ENCODE measurements at places on chromosomes 5 and 9.

DNA sequence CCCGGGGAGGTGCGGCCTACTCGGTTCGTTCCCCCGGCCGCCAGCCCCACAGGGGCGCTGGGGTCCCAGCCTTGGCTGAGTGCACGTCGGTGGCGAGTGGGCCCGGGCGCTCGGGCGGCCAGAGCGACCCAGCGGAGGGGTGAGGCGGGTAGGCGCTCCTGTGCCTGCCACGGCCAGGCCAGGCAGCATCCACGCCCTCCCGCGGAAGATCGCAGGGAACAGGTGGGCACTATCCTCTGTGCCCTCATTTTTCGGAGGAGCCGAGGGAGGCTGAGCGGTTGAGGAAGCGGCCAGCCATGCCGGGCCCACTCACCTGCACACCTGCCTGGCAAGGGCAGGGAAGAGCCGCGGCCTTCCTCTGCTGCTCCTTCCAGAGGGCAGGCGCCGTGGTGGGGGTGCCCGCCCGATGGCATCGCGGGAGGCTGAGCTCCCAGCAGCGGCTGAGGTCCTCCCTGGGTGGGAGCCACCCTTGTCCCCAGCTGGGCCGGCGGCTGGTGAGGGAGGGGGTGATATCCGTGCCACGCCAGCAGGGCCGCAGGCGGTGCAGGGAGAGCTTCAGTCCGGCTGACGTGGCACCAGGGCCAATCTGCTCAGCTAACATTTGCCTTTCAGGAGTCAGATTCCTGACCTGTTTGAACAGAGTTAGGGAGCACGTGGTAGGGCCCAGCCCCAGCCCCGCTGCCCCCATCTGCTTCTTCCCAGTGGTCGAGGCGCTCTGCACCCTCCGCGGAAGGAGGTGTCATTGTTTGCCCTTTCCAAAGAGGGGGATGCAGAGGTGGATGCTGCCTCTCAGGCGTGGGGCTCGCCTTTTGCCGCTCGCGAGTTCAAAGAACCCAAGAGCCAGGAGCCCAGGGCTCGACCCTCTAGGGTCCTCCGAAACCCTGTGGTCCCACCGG is 1.6 kb upstream of the SEC16A start:
- no peak for DNase-seq

DNA sequence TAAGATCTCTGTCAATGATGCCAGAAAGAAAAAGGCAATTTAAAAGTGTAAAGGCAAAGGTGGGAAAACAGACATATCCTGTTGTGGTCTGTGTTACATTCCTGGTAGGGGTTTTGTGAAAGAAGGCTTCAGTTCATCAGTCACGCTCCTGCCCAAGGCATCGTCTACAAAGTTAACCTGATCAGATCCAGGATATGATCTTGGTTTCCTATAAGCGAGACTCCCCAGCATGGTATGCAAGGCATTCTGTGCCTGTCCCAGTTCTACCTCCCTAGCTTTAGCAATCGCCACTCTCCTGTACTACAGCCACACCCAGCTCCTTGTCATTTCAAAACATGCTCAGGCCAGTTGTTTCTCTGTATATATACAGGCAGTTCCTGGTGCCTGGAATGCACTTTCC is 58.0 kb upstream of the PTPN3 start:
- no peak for DNase-seq

DNA sequence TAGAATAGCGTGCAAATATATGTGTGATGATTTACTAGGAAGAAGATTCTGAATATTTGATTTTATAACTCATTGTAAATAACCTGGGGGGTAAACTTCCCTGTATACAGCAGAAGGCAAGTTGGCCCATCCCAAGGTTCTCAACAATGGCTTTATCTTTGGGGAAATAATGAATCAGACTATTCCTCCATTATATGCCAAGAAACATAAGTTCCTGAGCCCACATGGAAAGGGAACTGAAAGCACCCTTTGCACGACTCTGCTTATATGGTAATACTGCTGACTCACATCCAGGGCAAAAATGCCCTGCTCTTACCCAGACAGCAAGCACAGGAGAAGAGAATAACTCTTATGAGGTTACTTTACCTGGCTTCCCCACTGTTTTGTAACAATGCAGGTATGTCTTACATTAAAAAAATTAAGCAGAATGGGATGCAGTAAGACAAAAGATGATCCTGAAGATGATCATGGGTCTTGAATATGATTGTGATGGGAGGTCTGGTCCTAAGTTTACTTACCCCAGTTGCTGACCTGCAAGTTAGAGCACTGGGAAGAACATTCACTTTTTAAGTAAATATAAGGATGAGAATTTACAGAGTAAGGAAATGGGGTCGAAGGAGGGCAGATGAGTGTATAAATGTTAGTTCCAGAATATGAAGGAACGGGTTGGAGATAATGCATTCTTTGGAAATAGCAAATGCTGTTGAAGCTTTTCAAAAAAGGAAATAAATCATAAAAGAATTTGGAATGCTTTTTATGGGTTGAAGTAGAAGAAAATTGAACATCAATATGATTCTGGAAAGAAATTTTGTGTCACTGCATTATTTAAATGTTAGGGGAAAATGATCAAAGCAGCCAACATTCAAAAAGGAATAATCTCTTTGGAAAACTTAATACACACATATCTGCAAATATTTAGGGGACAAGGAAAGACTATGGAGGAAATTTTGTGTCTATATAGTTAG is 428.4 kb upstream of the MPDZ start:
- no peak for DNase-seq

GRCh38 chr9:33795819-33796218 is 458 bp downstream of the PRSS3 start:
- no peak for DNase-seq

DNA sequence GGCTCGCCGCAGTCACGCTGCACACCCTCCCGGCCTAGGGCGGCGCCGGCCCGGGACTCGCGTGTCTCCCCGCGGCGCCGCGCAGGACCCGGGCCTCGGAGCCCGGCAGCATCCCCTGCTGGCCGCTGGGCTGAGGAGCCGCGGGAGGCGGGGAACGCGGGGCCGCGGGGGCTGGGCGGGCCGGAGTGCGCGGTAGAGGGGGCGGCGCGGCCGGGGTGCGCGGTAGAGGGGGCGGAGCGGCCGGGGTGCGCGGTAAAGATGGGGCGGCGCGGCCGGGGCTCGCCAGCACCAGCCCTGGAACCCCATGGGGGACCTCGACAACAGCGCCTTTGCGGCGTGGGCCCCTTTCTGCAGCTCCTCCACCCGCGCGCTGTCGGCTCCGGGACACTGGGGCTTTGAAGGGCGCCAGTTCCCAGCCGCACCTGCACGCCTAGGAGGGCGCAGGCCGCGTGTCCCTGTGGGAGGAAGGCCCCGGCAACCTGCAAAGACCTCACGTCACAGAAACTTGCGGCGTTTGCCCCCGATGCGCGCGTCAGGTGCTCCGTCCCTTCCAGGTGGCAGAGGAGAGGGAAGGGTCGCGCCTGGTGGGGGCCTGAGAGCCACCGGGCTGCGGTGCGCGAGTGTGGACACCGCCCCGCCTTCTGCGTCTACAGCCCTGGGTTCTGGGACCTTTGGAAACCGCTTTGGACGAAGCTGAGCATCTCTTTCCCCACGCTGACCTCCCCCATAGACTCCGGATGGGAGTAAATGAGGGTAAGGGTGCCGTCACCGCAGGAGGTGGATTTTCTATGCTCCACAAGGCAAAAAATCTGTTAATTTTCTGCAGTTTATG is 49.6 kb downstream of the NSUN2 start:
- peak; percentile 7 for DNase-seq

GRCh38 chr5:157689942-157690689 is 18.8 kb downstream of the C5orf52 start:
- no peak for DNase-seq

GRCh38 chr9:126154869-126155268 is 171.8 kb upstream of the MVB12B start:
- DNase-seq: no peak

- no peak for DNase-seq
These were observed 144.7 kb upstream of the TBC1D2 start for GRCh38 chr9:98399950-98400683.

- DNase-seq: no peak
These were observed 55.3 kb downstream of the TRPC7 start for GRCh38 chr5:136309932-136310598.

DNA sequence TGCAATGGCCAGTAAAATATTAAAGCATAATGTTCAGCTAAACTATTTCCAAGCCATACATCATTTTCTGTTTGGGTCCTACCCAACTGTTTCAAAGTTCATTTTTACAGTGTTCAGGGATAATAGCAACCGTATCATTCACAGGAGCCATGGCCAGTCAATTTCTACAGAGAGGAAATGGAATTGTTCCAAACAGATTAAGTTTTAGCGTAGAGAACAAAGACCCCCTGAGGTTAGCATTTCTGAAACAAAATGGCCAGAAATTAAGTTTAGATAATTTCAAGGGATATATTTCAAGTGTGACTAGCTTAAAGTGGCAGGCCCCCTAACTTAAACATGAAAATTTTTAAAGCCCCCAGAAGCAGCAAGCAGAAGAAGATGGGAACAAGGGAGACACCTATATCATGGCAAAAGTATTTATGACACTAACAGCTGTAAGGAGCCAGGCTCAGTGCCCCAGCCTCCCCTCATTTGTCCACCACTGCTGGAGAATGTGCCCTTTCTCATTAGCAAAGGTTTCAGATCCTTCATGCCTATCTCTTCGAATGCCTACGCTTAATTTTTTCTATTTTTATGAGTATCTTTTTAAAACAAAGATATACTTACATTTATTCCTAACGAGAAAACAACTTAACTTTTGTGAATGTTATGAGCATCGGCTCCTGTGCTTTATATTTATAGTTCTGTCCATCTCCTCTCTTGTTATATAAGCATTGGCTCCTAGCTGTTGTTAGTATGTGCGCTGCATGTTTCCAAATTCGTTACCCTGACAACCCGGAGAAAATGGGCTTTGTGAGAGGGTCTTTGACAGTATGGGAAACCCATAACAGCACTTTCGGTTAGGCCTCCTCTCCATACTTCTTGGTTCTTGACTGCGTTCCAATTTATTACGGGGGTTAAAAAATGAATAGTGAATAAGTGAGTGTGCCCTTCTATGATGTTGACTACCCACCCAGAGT is 116.3 kb downstream of the MED27 start:
- DNase-seq: no peak

DNA sequence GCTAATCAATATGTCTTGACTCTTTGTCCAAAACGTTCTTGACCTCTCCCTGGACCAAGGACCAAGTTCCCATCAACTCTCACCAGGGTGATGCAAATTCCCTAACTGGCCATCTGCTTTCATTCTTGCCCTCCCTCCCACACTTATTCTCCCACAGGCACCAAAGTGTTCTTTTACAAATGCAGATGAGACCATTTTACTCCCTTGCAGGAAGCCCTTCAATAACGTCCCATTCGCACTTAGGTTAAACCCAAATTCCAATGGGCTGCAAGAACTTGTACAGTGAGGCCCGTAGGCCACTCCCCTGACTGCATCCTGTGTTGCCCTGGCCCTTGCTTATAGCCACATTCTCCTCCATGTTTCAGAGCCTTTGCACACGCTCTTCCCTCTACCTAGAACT is 7.3 kb downstream of the ARAP3 start:
- DNase-seq: no peak

DNA sequence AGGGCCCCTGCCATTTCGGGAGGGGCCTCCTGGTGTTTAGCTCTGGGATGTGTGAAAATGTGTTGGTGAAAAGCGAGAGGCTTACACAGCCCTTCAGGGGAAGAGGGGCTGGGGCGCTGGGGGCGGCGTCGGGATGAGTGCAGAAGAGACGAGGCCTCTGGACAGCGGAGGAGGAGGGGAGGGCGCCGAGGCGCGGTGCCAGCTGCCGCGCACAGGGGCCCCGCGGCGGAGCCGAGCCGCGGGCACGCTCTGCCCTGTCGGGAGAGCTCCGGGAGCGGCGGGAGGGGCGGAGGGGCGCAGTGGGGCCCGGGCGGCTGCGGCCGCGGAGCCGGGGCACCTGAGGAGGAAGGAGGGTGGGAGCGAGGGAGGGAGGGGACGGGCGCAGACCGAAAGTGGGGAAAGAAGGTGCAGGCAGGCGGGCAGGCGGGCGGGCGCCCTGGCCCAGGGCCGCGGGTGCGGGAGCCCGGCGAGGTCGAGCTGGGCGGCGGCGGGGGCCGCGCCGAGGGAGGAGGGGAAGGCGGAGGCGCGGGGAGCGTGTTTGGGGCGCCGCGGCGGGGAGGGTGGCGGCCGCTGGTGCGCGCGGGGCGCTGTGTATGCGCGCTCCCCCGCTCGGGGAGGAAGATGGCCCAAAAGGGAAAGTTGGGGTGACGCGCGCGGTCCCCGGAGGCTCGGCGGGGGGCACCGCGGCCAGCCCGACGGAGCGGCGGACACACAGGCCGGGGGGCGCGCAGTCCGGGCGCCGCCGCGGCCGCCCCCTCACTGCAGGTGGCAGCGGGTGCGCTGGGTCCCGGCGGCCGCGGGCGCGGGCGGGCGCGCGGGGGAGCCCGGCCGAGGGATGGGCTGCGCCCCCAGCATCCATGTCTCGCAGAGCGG is at the start of gene PDE8B:
PDE8B (plus strand) TSS at position 590 of the 873 bp plus-strand sequence; CDS start at position 836, 246 bp downstream.
- no peak for DNase-seq

DNA sequence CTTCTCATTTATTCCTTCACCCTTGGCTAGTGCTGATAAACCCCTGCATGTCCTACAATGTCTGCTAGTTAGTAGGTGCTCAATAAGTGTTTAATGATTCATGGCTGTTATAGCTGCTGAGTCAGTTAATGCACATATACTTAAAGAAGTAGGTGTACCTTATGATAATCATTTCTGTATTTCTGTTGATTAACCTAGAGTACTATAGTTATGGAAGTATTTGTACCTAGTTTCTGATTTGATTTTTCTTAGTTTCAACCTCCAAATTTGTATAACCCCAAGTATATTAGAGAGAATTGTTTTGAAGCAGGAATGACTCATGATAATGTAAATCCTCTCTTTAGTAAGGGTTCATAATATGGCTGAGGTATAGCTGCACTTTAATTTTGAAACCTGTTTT is 8.9 kb downstream of the SMAD5 start:
- no peak for DNase-seq

DNA sequence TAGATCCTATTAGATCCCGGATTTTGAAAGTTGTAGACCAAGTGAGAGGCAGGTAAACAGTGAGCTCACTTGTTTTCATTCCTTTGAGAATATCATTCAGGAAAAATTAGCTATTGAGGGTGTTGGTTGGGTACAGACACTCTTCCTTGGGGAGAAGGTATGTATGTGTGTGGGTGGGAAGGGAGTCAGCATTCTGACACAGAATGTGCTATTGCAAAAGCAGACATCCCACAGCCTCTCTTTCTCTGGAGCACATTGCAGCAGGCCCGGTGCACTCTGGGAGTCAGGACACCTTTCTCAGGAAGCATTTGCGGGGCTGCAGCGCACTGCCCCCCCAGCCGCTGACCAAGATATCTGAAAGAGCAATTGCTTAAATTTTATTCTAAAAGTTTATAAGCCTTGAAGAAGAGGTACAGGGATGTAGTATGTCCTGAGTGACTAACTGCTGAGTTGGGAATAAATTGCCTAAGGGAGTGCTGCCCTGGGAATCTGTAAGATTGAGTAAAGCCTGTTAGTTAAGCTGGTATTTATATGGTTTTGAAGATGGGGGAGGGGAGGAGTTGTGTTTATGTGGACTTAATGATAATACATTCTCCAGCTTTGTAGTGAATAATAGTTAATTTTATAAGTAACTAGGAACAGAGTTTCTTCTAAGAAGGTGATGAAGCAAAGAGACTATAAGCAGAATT is 5.2 kb downstream of the TNFAIP8 start:
- no peak for DNase-seq

- no peak for DNase-seq
These were observed 128.9 kb downstream of the SUSD1 start for GRCh38 chr9:112046181-112046580.
